ENCODE measurements at places on chromosomes 3 and 15. TPM values are rescaled to one million over a fixed set of nuclear protein-coding genes. Genes with fewer than 3 reads are reported as not detected.

The EFHB gene
- total RNA-seq, result 1.5 TPM

The FOXL2NB gene
- 0.56 TPM for total RNA-seq

The POC1A gene
- total RNA-seq, result 15.8 TPM

The BFSP2 gene
- total RNA-seq, result not detected

The OIP5 gene
- 11.8 TPM for total RNA-seq

The GOLGA8R gene
- 0.07 TPM for total RNA-seq

The IL17RD gene
- 1.2 TPM for total RNA-seq

The SCN5A gene
- total RNA-seq, result 0.72 TPM

The NTRK3 gene
- 23.2 TPM for total RNA-seq

The RBMS3 gene
- total RNA-seq, result 1.2 TPM

The GOLGA8J gene
- total RNA-seq, result not detected

The PRICKLE2 gene
- total RNA-seq, result 3.9 TPM

The TMEM108 gene
- not detected for total RNA-seq

The WDR93 gene
- total RNA-seq, result 0.26 TPM

The TMEM212 gene
- not detected for total RNA-seq

The TM2D3 gene
- total RNA-seq, result 30.3 TPM

The INKA1 gene
- total RNA-seq, result 2.0 TPM

The SPSB4 gene
- total RNA-seq, result 0.25 TPM

The ASB14 gene
- not detected for total RNA-seq

The LMAN1L gene
- total RNA-seq, result not detected

The HYAL1 gene
- total RNA-seq, result 0.69 TPM

The LINGO1 gene
- 11.1 TPM for total RNA-seq

The APOD gene
- total RNA-seq, result 1.2 TPM

The SST gene
- not detected for total RNA-seq

The CCR8 gene
- total RNA-seq, result not detected

The IL17RC gene
- total RNA-seq, result 26.8 TPM

The CCR9 gene
- total RNA-seq, result not detected

The CLDN1 gene
- 18.2 TPM for total RNA-seq

The LRRIQ4 gene
- not detected for total RNA-seq

The SNAPC5 gene
- total RNA-seq, result 43.7 TPM

The FANCD2OS gene
- total RNA-seq, result not detected

The SLC9C1 gene
- total RNA-seq, result not detected

Measured in A549 treated with dexamethasone at 1 μM for 4 hours (cell line).